ENCODE measurements at places on chromosomes 12 and 14.
A peak's percentile ranks its signal among the peaks of the same experiment; 100 is the strongest.

- DNase-seq: no peak
Measured at GRCh38 chr14:39381366-39381765, 50.9 kb downstream of the FBXO33 start.

DNA sequence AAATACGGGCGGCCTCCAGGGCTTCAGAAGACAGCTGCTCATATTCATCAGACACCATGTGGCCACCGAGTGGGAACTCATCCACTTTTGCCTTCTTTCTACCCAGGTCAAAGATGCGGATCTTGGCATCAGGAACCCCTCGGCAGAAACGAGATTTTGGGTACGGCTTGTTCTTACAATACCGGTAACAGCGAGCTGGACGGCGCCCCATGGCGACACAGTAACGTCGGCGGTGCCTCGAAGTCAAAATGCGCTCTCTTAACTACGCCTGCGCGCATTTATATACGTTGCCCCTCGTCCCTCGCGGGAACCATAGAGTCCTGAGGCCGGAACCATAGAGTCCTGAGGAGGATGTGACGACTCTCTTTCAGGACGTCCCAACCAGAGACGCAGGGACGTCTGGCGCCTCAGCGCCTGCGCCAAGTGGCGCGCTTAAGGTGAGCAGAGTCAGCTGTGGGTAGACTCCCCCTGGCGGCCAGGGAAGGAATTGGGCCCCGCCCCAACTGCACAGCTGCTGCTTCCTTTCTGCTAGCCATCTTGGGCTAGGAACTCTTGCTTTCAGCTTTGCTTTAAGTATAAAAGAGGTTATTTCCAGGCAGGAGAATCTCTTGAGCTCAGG, at the start of gene RPL10L:
TSS of gene RPL10L (minus strand) at position 256 of the 619 bp plus-strand sequence. CDS start at position 211, 45 bp downstream.
- DNase-seq: no peak

GRCh38 chr12:41946106-41946505, 198.6 kb downstream of the GXYLT1 start:
- DNase-seq: no peak

- no peak for DNase-seq
Measured at GRCh38 chr12:14635776-14636175, 60.6 kb downstream of the GUCY2C start.

GRCh38 chr12:116636608-116637519, 77.7 kb downstream of the MAP1LC3B2 start:
- DNase-seq: no peak

DNA sequence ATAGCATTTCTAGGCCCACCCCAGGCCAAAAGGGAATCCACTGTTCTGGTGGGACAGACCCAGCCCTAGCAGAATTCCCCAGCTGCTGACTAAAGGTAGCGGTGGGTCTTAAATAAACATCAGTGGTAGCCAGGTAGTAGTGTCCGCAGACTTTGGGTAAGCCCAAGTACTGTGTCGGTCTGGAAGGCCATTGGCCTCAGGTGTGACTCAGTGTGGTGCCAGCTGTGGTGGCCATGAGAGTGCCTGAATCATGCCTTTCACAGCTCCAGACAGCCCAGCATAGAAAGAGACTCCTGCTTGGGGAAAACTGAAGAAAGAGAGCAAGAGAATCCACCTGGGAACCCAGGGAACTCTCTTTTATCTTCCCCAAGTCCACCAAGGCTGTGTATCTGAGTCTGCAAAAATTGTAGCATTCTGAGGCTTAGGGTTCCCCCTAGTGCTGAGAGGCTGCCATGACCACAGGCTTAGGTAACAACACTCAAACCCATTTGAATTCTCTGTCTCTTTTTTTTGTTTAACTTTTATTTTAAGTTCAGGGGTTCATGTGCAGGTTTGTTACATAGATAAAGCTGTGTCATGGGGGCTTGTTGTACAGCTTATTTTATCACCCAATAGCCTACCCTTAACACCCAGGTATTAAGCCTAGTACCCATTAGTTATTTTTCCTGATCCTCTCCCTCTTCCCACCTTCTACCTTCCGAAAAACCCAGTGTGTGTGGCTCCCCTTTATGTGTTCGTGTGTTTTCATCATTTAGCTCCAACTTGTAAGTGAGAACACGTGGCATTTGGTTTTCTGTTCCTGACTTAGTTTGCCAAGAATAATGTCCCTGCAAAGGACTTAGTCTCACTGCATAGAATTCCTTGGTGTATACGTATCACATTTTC, 16.7 kb upstream of the CD163L1 start:
- peak; percentile 16 for DNase-seq

GRCh38 chr12:50258167-50258551, 25.2 kb downstream of the LIMA1 start:
- DNase-seq: no peak

- DNase-seq: no peak
Measured at GRCh38 chr12:123278101-123278627, 6.5 kb upstream of the CDK2AP1 start.

DNA sequence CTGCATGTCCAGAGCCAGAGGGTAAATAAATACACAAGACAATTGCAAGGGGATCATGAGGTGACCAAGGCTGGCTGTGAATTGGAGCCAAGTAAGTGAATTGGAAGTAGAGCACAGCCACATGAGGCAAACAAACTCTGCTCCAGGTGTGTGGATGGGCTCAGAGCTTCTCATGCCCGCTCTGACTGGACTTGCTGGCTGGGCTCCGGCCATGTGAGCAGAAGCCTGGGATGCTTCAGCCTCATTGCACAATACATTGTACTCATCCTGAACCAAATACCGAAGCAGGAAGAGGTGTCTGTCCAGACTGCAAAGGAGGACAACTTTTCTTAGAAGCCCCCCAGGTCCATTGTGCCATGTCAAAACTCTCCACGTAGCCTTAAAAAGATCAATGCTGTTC, 193.0 kb downstream of the TTC8 start:
- DNase-seq: no peak

GRCh38 chr14:84343656-84344055, 1186.3 kb upstream of the FLRT2 start:
- DNase-seq: no peak

GRCh38 chr12:123057513-123058265, 77.2 kb downstream of the ARL6IP4 start:
- DNase-seq: no peak

DNA sequence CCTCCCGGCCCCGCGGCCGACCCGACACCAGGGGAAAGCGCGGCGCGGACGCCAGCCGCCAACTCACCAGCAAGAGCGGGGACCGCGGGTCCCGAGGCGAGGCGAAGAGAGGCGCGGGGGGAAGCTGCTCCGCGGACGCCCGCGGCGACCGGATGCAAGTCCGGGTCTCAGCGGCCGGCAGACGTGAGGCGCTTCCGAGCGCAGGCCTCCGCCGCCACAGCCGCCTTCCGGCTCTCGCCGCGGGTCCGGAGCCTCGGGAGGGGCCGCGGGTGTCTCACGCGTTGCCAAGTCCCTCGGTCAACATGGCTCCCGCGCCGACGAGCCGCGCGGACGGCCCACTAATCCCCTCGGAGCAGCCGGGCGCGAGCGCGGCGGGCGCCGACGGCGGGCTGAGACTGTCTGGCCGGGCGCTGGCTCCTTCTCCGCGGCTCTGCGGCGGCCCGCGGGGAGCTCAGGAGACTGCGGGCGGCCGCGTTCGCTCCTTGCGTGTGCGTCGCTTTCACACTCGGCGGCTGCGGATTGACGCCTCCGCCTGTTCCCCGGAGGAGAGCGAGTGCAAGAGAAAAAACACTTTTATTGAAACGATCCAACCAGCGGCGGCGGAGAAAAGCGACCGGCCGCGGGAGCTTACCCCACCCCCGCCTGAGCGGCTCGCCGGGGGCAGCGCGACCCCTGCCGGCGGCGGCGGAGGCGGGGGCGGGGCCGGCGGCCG, at the start of gene CDK17:
TSS of gene CDK17 (minus strand) at position 521 of the 712 bp plus-strand sequence. CDS start 65,603 bp downstream, outside the sequence.
- peak; percentile 95 for DNase-seq

GRCh38 chr12:10397296-10397695, 7.5 kb upstream of the KLRK1 start:
- peak; percentile 66 for DNase-seq

- DNase-seq: no peak
Measured at GRCh38 chr12:64806173-64806572, 18.3 kb upstream of the TBC1D30 start.

DNA sequence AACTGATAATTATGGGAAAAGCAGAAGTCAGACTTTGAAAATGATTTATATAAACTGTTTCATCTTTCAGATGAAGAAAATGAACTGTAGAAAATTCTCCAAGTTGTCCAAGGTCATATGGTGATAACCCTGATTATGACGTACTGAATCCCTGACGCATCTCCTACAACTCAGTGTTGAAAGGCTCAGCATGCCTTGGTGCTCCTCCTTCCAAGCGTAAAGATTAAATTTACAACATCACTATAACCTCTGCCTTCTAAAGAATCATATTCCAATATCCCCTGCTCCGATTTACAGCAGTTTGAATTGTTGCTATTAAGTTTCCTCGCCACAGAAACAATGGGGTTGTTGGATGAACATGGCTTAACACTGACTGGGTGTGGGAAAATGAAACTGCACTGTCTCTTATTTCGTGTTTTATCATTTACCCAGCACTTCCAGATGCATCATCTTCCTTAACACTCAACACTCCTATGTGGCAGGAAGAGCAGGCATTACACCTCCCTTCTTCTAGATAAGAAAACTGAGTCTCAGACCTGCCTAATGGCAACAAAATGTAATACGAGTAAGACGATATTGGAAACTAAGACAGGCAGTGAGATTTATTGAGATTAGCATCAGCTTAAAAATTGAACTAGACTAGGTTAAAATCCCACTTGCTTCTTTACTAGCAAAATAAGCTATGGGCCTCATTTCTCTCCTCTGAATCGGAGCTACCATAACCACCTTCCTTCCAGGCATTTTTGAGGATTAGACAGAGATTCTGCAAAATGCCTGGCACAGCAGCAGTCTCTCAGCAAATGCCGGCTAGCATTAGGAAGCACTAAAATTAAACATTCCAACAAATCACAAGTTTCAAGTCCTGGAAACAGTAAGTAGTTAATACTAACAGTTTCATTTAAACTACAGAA, 74.2 kb downstream of the PPM1H start:
- no peak for DNase-seq

GRCh38 chr12:29612912-29613311, 115.4 kb upstream of the OVCH1 start:
- DNase-seq: no peak

GRCh38 chr12:5585178-5585577, 153.3 kb downstream of the NTF3 start:
- DNase-seq: no peak

- DNase-seq: no peak
Measured at GRCh38 chr12:116651089-116651488, 86.8 kb downstream of the SPRING1 start.

GRCh38 chr12:119809023-119809422, 68.1 kb downstream of the CIT start:
- DNase-seq: peak; percentile 2

DNA sequence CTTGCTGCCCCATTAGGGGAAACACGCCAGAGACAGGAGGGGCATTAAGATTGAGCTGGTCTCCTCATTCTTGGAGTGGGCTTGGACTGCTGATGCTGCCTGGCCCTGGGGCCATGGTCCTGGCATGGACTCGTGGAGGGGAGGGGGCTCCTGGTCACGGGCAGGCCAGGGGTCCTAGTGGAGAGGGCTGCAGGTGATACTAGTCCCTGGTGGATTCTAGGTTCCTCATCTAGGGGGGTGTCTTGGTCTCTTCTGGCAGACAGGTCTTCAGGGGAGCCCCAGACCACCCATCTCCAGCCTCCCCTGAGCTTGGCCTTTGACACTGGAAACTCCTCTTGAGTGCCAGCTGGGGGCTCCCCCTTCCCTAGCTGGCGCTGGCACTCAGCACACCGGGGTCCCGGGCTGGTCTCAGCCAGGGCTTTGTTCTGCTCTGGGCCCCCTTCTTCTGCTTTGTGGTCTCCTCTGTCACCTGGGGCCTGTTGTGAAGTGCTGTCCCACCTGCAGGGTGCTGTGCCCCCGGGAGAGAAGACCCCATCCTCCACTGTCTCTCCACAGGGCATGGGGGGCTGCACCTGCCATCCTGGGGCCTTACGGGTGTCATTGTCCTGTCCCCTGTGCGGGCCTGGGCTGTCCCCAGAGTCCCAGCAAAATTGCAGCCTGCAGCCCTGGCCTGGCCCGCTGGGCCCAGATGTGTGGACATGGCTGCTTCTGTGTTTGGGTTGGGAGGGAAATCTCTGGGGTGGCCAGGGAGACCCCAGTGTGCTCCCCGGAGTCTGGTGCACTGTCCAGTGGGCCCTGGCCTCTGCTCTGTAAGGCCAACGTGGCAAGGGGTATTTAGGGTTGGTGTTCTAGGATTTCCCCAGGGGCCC, 2.3 kb downstream of the KIF26A start:
- no peak for DNase-seq

GRCh38 chr12:82415402-82415801, 57.1 kb downstream of the METTL25 start:
- DNase-seq: no peak

DNA sequence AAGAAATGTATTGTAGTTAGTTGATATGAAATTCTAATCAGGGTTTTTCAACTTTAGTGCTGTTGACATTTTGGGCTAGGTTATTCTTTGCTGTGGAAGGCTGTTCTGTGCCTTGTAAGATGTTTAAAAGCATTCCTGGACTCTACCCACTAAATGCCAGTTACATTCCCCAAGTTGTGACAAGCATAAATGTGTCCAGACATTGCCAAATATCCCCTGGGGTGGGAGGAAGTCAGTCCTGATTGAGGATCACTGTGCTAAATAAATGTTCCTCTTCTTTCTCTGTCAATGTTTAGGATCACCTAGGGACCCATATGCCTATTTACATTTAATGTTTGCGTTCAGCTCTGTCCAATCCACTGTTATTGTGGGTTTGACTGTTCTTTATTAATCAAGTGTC, 268.3 kb downstream of the TMTC2 start:
- no peak for DNase-seq

- DNase-seq: no peak
Measured at GRCh38 chr14:88210426-88210825, 112.6 kb downstream of the KCNK10 start.

DNA sequence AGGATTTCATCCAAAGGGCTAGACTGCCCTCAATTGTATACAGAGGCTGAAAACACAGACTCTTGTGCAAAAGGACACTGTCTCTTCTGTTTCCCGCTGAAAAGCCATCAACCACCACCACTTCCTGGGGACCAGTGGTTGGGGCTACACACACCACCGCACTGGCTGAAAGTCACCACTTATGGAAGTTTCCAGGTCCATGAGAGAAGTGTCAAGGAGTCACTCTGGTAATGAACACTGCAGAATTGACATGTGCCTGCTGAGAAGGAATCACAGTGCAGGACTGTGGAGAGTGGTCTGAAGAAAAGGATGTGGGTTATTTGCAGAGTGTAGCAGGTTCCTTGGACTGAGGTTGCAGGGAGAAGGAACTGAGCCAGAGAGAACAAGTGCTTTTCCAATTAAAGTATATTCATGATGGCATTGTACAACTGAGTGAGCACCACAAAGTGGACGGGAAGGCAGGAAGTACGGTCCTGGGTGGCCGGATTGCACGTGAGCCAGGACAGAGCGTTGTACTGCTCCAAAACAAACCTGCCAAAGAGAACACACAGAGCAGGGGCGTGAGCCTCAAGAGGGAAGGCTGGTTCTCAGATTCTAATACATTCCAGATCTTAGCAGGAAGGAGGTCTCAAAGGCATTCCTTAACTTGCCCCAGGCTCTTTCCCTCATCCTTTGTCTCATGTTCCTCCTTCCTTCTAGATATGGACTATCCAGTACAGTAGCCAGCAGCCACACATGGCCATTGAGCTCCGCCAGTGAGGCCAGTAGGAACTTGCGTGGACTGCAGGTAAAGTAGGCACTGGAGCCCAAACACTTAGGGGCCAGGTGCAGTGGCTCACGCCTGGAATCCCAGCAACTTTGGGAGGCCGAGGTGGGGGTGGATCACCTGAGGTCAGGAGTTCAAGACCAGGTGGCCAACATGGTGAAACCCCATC, 316.4 kb downstream of the MED13L start:
- no peak for DNase-seq

GRCh38 chr14:98900798-98901197, 371.2 kb downstream of the BCL11B start:
- no peak for DNase-seq

- DNase-seq: no peak
Measured at GRCh38 chr12:24919346-24920001, 29.4 kb downstream of the BCAT1 start.

All from CD4-positive, alpha-beta T cell treated with Interleukin-10 for 1 hour (primary cell).